ENCODE measurements at places on chromosomes 12 and 14.
A peak's percentile ranks its signal among the peaks of the same experiment; 100 is the strongest.

DNA sequence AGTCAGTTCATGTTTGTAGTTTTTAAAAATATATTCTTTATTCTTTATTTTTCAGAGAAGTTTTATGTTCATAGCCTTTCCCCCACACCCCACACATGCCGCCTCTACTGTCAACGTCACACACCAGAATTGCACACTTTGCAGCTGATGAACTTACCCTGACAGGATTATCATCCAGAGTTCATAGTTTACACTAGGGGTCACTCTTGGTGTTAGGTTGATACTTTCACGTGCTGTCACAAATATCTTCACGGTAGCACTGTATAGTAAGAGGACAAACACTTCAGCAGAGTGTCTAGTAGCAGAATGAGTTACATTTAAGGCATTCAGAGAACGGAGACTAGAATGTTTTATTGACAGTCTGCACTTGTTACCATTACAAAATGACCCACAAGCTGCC is 5.1 kb downstream of the DPPA3 start:
- DNase-seq: peak; percentile 19

- DNase-seq: no peak
Observed at GRCh38 chr12:121330692-121331091, 21.5 kb downstream of the ANAPC5 start.

- DNase-seq: no peak
Observed at GRCh38 chr12:107537464-107538119, 148.0 kb upstream of the PWP1 start.

- DNase-seq: no peak
Observed at GRCh38 chr14:63524537-63525155, 18.5 kb downstream of the PPP2R5E start.

DNA sequence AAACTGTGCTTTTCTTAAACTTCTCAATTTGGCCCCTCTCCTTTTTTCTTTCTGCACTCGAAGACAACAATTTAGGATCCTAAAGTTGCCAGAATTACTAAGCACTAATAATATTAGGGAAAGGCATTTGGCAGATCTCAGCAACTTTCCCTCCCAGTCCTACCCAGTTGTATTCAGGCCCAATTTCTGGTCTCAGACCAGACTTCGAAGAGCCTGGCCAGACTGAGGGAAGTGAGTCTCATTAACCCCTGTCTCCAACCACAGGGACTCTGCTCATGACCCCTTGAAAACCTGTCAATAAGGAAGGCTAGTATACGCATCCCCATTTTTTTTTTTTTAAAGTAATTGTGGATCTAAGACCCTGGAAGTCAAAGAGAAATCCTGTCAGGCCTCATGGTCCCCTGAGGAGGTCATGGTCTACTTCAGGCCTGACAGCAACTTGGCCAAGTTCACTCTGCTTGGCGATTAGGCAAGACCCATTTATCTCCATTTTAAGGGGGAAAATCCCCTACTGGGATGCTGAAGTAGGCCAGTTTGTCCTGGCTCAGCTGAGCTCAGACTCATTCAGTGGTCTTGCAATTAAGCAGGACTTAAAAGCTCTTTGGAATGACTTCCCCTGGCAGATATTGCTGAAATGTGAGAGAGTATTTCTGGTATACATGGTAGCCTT is 521.0 kb downstream of the FUT8 start:
- DNase-seq: no peak
